ENCODE measurements at places on chromosomes 2 and 18. TPM values are rescaled to one million over a fixed set of nuclear protein-coding genes. Genes with fewer than 3 reads are reported as not detected.

The GKN2 gene
- total RNA-seq, result not detected

The PDE1A gene
- total RNA-seq, result 3.7 TPM

The MC4R gene
- not detected for total RNA-seq

The SLC8A1 gene
- total RNA-seq, result 0.91 TPM

The GPR155 gene
- 2.5 TPM for total RNA-seq

The DSG4 gene
- total RNA-seq, result not detected

- peak; percentile 81 for DNase-seq
Measured at GRCh38 chr2:100588071-100588786, 25.4 kb downstream of the PDCL3 start.

- no peak for DNase-seq
Measured at GRCh38 chr2:20666005-20666303, 990 bp upstream of the GDF7 start.

- no peak for DNase-seq
Measured at GRCh38 chr18:425106-425745, 75.3 kb downstream of the COLEC12 start.

DNA sequence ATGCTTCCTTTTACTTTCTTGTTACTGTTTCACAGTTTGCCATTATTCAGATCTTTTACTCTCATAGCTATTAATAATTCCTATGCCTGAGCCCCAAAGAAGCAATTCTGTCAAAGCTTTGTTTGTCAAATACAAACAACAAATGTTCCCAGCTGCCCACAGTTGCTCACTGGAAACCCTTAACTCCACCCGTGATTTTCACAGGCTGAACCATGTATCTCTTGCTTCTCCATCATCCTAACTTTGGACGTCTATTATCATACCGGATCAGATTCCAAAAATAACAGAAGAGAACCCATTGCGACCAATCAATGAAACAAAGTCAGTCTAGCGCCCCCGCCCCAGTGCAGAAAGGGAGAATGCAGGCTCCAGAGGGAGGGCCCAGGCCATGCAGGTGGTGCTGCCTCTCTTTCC, 24.2 kb downstream of the COLEC12 start:
- no peak for DNase-seq

- no peak for DNase-seq
Measured at GRCh38 chr2:85011747-85012146, 40.8 kb downstream of the KCMF1 start.

DNA sequence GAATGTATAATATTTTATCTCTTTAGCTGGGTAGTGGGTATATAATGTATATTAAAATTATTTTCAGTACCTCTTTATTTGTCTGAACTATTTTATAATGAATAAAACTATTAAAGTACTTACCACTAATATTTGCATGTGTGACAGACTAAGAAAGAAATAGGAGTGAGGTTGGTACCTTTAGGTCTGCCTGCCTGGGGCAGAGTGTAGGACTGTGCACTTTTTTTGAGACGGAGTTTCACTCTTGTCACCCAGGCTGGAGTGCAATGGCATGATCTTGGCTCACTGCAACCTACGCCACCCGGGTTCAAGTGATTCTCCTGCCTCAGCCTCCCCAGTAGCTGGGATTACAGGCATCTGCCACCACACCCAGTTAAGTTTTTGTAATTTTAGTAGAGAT, 18.8 kb downstream of the NCOA1 start:
- DNase-seq, result no peak

DNA sequence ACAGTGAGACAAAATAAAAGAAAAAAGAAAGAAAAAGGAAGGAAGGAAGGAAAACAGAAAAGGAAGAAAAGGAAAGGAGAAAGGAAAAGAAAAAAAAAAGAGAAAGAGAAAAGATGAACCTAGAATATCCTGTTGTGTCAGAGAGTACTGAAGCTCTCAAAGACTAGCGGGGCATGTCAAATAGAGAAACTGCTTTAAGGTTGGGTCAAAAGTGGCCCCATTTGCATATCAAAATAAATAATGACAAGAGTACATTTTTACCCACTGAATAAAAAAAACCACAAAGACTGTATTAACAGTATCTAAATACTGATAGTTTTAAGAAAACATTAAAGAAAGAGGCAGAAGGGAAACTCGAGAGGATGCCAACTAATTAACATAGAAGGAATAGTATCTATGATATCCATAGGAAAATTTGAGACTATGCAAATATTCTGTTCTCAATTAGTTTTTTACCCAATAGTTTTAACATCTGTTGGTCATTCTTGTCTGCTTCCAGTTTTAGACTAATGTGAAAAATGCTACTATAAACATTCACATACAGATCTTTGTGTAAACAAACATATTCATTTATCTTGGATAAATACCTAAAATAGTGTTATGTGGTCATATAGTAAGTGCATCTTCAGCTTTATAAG, 53.2 kb downstream of the SFXN5 start:
- peak; percentile 53 for DNase-seq

DNA sequence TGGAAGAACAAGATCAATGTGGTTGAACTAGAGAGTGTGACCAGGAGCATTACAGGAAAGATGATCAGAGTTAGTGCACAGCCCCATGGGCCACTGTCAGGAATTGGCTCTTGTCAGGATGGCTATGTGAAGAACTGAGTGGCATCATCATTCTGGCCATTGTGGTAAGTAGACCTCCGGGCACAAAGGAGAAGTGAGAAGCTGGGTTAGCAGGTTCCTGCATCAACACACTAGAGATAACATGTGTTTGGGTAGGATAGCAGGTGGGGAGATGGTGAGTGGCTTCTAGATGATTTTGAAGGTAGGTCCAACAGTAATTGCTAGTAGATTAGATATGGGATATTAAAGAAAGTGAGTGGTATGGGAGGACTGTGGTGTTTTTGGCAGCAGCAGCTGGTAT, 408.2 kb downstream of the TSN start:
- DNase-seq, result no peak
